ENCODE measurements at places on chromosomes 1 and 21.

DNA sequence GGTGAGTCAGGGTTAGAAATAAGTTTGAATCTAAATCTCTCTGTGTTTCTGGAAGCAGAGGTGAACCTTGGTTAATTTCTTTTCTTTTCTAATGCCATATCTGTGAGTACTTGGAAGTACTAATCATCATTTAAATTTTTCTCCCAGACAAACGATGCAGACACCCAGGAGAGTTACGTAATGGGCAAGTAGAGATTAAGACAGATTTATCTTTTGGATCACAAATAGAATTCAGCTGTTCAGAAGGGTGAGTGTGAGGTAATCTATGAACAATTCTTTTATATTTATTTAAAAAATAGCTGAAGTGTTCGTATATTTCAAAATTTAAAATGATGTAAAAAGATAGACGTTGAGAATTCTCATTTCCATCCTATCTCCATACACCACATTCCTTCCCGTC, 11.2 kb downstream of the C4BPA start:
- DNase-seq, result no peak

DNA sequence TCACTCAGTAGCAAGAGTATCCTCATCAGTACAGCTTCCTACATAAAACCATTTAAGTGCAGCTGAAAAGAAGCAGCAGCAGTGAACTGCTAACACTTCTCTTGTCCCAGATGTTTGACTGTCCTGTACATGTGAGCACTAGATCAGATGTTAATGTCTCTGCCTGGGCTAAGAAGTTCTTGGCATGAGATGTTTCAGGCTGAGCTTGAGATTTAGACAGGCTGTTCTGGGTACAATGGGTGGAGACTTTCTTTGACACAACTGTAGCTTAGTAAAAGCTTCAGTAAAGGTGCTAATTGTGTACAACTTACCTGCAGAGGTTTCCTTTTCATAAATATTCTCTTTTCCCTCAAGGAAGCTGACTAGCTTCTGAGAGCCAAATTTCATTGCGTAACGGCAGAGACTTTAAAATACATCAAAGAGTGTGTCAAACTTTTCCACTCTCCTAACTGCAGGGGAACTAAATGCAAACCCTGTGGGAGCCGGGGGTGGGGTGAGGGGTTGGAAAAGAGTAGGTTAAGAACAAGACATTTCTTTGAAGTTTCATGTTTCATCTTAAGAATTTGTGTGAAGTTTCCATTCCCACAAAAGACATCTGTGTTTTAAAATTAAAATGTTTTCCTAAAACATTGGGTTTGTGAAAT, 82.1 kb upstream of the CCDC190 start:
- no peak for DNase-seq

DNA sequence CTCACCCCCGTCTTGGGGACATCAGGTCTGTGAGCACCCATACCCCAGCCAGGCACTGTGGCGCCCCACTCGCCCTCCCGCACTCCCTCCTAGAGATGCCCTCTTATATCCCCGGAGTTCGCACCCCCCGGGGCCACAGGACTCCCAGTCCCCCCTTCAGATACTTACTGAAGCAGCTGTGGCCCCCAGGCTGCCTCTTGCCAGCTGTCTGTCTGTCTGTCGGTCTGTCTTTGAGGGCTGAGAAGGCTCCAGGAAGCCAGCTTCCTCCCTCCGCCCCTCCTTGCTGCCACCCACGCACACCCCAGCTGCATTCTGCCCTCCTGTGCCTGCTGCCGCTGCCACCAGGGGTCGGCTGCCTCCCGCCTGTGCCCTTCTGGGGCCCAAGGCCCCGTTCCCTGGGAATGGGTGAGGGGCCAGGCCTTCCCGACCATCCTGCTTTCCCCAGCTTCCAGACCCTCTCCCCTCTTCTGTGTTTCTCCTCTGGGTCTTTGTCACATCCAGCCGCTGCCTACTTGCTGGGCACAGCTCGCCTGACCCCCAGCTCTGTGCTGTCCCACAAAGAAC, at the start of gene PTPN7:
Gene PTPN7, minus strand, starts transcription at position 226 of the 564 bp plus-strand sequence. CDS start 1,200 bp downstream, outside the sequence.
- peak; percentile 80 for DNase-seq

DNA sequence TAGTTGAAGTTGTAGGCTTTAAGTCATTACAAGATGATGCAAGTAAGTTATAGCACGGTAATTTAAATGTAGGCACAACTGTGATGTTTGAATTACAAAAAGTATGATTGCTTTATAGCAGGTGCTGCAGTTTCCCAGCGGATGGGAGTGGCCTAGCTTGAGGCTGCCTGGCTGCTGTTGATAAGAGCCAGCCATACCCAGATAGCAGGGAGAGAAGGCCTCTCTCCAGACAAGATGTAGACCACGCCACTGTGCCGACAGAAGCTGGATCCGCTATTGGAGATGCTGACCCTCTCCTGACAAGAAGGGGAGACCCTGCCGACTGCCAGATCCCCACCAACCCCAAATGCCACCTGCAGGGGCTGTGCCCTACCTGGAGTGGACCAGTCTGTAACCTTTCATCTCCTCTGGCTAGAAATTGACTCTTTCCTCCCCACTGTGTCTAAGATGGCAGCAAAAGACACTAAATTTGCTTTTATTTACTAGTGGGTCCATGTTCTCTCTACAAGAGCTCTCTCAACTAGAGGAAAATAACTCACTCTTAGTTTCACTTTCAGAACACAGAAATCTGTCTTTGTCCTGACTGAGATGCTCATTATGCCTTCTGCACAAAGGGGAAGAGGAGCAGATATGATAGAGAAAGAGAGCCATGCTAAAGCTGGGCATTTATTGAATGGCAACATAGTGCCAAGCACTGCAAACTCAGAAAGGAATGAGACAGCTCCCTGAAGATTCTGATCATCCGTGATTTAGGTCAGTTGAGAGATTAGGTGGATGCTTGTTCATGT, 127.9 kb downstream of the URB2 start:
- no peak for DNase-seq

DNA sequence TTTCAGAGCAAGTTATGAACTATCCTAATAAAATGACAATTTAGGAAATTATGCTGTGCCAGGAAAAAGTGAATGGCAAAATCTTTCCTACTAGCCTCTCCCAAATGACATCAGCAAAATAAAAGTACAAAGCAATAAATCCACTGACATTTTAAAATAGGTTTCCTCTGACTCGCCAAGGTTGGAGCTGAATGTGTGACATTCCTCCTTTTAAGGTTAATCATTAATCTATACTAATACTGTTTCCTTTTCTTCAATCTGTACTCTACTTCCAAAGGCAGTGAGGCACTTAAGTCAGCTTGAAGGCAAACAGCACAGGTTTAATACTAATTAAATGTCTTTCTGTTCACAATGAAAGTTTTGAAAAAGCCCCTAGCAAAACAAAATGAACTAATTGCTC, 15.7 kb downstream of the RNF19B start:
- no peak for DNase-seq

DNA sequence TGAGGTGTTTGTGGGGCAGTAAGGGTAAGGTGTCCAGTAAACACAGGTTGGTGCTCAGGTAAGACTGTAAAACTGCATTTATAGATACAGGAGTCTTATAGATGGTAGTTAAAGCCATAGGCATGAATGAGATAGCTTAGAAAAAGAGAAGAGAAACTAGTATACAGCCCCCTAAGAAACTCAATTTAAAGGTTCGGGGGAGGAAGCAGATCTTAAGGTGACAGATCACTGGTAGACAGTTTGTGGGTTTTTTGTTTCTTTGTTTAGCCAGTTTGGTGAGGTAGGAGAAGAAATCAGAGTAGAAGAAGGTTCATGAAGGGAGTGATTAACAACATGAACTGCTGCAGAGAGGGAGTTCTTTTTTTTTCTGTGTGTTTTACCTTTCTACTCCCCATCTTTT, 6.1 kb upstream of the AGO3 start:
- peak; percentile 15 for DNase-seq

DNA sequence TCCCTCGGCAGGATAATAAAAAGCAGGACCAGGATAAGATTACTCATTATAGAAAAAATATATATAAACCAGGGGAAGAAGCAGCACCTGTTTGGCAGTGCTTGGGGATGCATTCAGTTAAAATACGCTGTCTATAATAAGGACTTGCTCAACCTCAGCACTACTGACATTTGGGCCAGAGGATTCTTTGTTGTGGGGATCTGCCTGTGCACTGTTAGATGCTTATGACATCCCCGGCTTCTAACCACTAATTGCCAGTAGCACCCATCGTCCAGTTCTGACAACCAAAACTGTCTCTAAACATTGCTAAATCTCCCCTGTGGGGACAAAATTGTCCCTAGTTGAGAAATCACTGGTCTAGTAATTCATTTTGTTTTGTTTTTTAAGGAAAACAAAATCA, 242.1 kb downstream of the SLC45A1 start:
- DNase-seq, result no peak

GRCh38 chr1:24483441-24483840, 19.2 kb upstream of the RCAN3 start:
- no peak for DNase-seq

DNA sequence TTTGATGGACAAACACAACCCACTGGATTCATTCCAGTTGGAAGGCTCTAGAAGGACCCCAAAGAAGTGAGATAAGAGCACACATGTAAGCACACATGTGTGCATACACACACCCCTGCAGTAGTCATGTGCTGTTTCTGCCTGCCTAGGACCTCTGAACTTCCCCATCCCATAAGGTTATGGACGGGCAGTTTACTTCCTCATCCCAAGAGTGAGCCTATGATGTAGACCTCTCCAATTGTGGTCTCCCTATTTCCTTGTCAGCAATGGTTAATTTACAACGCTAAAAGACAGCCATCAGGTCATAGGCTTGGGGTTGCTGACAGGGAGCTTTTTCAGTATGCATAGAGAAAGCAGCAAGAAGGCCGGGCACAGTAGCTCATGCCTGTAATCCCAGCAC, 15.4 kb upstream of the ADAR start:
- DNase-seq, result no peak

- DNase-seq, result no peak
These were observed 22.7 kb upstream of the GNG12 start for GRCh38 chr1:67855961-67856360.

DNA sequence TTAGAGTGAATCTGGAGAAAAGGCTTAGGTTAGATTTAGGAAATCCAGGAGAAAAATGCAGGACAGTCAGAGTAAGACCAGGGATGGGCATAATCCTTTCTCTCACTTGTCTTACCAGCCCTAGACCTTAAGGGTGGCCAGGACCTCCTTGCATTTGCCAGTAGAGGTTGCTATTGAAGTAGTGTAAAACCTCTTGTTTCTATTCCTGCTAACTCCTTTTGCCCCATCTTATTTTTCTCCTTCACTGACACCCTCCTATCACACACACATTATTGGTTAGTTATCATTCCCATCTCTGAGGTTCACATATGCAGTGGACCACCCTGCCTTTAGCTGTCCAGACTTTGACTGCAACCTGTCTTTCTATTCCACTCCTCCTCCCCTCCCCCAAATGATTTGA, 75.0 kb upstream of the MACF1 start:
- no peak for DNase-seq

GRCh38 chr1:27648602-27649305, 13.8 kb upstream of the FGR start:
- DNase-seq, result no peak

GRCh38 chr21:37748351-37748750, 167.9 kb downstream of the KCNJ6 start:
- no peak for DNase-seq

DNA sequence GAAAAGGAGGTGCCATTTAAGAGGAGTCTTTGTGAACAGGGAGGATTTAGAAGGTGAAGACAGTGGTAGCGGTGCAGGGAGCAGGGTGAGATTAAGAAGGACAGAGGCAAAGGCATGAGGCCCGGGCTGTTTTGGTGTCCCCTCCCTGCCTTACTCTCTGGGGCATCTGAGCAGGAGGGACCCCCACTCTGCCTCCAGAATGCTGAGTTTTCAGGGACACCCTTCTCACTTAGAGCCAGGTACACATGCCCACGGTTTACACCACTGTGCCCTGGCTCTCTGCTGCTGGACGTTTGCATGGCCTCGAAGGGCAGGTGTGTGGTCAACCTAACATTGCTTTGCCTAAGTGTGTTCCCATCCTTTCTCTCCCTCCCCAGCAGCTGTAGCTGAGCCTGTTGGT, 20.5 kb upstream of the PARP1 start:
- no peak for DNase-seq

DNA sequence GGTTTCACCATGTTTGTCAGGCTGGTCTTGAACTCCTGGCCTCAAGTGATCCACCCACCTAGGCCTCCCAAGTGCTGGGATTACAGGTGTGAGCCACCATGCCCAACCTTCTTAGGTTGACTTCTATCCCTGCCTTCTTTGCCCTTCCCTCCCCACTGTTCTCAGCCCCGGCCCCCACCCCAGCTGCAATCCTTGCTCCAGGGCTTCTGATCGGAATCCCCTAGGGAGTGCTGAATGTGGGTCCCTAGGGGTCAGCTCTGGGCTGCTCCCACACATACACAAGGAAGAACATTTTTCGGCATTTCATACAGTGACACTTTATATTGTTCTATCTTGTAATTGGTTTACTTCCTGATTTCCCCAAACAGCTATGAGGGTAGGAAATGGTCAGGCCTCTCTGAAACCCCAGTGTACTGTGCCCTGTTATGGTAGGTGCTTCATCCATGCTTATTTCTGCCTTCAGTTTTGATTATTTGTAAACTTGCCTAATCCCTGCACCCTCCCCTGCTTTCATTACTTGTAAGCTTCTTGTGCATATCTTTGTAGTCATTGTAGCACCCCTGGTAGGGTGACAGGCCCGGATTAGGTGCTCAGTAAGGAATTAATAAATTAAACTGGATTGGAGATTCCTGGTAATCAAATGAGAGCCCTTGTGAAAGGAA, 5.8 kb upstream of the SRP9 start:
- DNase-seq, result no peak

DNA sequence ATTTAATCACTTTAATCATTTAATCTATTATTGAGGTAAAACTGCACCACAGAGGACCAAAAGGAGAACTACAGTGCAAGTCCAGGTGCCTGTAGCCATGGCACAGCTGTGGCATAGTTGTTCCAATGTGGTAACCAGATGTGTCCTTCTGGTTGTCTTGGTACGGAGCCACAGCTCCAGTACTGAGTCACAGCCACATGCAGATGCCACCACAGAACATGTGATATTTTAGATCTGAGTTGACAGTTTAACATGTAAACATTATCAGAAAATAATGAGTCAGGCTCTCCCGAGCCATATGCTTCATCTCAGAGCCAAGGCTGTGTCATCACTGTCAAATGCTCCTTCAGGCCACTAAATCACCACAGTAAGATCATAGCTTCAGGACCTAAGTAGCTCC, 56.4 kb upstream of the RGS7 start:
- no peak for DNase-seq

DNA sequence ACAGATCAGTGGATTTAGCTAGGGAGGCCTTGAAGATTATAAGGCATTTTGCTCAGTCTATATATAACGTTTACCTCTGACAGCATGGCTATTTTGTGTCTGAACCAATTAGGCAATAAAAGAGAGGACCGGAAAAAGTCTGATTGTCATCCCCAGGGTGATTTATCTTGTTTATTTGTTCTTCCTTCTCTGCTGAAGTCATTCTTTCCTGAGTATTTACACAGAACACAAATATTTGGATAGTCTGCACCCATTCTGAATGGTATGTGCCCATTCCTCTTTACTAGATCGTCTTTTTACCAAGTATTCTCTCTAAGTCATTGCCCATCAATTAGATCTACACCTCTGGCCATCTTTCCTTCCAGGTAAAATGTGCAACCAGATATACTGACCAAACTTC, 1602.9 kb downstream of the KCNT2 start:
- DNase-seq, result no peak

GRCh38 chr21:44051462-44051941, 39.4 kb downstream of the TRAPPC10 start:
- no peak for DNase-seq

All from naive B cell (primary cell).